ENCODE measurements at places on chromosomes 4 and X.

GRCh38 chr4:2047031-2047660 is 12.0 kb upstream of the NAT8L start:
- no peak for DNase-seq

DNA sequence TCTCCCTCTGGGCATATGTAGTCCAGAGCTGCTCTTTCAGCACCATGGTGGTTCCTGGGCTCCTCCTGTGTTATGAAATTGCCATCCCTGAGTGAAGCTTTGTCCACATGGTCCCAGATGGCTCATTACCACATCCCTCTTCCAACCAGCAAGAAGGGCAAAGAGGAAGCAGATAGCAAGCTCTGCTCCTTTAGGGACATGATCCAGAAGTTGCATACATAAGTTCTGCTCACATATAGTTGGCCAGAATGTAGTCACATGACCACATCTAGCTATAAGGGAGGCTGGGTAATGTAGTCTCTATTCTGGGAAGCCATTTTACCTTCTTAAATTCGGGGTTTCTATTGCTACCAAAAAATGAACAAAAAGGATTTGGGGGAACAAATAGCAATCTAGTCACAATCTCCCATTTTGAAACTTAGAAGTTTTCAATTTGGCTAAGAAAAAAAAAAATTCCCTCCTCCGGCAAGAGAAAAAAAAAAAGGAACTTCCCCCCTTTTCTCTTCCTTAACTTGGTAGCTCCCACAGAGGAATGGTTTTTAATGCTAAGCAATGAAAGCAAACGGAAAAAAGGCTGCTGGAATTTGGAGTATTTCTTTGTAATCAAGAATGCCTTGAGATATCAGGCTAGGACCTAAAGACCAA is 88.2 kb upstream of the USP9X start:
- DNase-seq = no peak

GRCh38 chrX:35016051-35016450 is 73.5 kb downstream of the FAM47B start:
- no peak for DNase-seq

DNA sequence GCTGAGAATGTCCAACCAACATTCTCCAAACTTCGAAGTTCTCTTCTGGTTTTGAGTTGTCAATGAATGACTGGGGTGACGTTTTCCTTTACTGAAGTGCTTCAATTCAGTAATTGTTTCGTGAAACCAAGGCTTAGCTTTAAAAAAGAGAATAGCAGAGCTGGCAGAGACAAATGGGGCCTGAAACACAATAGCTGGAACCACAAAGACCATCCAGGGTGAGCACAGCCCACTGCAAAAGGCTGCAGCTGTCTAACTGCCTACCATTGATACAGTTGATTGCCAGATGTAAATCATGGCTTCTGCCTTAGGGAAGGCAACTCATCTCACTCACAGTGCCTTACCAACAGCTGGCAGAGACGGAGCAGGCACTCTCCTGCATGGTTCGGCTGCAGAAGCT is 78.7 kb upstream of the ZNF518B start:
- DNase-seq = no peak

DNA sequence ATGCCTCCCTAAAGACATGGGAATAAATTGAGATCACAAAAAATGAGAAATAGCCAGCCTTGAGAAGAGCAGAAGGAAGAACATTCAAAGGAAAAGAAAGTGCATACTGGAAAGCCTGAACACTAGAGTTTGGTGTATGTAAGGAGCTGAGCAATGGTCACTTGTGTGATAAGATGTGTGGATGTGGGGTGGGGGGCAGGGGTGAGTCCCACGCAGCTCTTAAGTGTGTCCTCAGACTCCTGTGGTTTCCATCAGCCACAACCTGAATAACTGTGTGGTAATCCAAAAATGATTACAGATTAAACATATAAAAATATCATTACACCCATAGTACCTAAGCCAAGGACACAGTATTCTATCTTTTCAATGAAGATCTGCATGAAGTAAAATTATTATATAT is 59.9 kb downstream of the ELOVL6 start:
- DNase-seq = no peak

DNA sequence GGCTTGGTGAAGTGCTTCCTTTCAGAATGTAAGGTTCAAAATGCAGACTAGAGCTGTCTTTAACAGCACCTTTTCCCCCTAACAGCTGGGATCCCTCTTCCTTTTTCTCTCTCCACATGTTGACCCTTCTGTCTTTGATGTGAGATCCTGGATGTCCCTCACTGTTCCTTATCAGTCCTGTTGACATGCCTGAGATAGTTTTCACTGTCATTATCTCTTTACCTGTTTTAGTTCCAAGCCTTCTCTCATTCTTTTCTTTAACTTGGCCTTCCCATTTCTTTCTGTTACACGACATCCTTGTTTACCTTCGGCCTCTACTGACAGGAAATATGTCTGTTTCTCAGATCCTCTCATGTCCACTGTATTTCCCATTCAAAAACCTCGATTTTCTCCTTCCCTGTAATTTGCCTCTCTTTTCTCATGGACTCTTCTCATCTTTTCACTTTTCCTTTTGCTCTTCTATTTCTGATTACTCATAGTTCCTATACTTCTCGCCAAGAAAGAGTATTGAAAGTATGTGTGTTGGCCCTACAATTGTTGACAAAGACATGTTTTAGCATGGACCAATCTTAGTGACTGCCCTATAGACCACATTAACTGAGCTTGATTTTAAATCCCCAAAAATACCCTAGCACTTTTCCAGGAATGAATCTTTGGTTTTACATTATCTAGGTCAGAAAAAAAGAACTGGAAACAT is 1.2 kb upstream of the SOWAHB start:
- no peak for DNase-seq

Data from activated CD8-positive, alpha-beta memory T cell treated with anti-CD3 and anti-CD28 coated beads for 48 hours (primary cell).